ENCODE measurements at places on chromosomes 7 and 10.
A peak's percentile ranks its signal among the peaks of the same experiment; 100 is the strongest.

DNA sequence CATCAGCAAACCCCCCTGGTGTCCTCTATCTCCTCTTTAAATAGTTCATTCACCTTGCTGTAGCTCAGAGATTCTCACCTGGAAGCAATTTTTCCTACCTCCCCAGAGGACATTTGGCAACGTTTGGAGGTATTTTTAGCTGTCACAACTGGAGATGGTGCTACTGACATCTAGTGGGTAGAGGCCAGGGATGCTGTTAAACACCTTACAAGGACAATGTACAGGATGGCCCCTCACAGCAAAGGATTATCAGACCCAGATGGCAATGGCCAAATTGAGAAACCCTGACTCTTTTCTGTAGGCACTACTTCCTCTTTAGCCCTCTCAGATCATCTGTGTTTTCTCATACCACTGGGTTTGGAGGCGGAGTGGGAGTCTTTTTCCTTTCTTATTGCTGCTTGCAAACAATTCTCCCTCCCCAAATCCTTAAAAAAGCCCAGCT, 13.2 kb upstream of the TRA2A start:
- DNase-seq, result peak; percentile 32

DNA sequence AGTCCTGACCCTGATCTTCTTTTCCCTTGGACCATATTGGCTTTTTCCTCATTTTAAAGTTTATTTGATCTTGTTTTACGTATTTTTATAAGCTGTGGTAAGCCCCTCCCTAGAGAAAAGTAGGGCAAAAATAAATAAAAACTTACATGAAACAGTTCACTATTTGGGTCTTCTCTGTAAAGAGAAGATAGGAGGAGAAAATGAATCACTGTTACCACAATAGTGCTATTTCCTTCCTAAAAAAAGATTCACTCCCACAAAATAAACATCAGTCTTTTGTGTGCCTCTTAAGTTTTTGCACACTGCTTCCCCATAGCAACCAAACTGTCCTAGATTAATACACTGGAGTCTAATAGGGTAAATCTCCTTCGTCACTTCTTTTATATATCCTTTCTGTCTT, 1.4 kb upstream of the SVIL start:
- no peak for DNase-seq

- no peak for DNase-seq
These were observed 39.5 kb upstream of the GJD4 start for GRCh38 chr10:35565602-35566081.

DNA sequence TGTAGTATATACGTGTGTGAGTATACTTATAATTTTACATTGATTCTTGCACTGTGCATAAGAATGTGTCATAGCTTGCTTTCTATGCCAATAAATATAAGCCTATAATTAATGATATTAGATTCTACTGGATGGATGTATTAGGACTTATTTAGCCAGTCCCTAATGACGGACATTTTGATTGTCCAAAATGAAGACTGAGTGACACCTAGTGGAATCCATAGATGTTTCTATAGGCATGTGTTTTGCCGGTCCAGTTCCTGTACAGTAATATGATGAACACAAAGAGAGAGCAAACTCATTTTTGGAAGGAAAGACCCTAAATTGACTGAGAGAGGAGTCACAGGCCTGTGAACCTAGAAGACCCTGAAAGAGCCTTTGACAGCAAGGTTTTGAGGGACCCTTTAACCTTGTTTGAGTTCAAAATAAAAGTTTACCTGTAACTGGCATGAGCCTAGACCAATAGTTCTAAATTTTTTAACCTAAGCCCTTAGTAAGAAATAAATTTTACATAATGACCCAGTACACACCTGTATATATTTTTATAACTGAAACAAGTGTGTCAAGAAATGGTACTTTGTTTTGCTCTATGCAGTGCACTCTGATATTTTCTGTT, 42.4 kb upstream of the AGBL3 start:
- peak; percentile 66 for DNase-seq

DNA sequence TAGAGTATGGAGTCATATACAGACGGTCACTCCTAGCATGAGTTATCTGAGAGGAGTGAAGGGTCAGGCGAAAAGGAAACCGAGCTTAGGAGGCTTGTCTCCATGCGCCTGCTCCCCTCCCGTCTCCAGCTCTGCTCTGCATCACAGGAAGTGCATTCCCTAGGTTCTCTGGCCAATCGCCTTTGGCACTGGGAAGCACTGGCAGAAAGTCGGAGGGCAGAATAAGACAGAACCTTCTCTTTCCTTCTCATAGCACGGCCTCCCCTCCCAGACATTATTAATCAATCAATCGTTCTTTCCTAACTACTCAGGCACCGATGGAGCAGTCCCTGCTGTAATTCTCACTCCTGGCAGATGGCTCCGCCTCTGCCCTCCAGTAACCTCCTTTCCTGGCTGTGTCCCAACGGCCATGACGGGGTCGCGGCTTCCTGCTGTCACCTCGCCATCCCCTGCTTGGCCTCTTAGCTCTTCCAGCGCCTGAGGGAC, 177.1 kb downstream of the FRMD4A start:
- no peak for DNase-seq

- DNase-seq, result no peak
These were observed 33.6 kb downstream of the AGAP3 start for GRCh38 chr7:151119902-151120301.

DNA sequence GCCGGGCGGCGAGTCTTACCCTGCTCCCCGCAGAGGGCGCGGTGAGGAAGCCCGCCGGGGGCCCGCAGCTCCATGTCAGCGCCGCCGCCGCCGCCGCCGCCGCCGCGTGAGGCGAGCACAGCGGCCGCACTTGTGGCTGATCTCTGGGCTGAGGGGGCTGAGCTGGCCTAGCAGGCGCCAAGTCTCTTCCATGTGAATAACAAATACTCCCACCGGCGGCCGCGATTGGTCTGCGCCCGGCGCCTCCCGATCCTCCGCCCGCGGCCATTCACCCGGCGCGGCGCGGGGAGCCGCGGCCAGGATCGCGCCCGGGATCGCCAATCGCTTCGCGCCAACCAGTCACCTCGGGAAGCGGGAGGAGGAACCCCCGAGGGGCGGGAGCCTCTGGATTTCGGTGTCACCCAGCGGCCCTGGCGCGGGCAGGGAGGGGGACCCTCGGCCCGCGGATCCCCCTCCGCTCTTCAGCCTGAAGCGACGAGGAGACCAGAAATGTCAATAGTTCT, at the start of gene GRM8:
Gene GRM8, minus strand, starts transcription at position 164 of the 503 bp plus-strand sequence.
- DNase-seq, result peak; percentile 52

DNA sequence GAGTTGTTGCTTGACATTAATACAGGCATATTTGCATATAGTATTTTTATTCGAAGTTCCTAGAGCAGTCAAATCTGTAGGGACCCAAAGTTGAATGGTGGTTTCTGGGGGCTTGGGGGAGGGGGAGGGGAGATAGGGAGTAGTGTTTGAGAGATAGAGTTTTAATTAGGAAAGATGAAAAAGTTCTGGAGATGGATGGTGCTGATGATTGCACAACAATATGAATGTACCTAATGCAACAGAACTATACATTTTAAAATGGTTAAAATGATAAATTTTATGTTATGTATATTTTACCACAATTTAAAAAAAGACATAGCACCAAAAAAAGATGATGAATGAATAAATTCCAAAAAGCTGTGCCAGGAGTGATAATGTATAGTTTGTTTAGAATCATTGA, 41.8 kb downstream of the STK31 start:
- DNase-seq, result no peak

GRCh38 chr7:92671505-92672169, 81.4 kb upstream of the FAM133B start:
- no peak for DNase-seq

DNA sequence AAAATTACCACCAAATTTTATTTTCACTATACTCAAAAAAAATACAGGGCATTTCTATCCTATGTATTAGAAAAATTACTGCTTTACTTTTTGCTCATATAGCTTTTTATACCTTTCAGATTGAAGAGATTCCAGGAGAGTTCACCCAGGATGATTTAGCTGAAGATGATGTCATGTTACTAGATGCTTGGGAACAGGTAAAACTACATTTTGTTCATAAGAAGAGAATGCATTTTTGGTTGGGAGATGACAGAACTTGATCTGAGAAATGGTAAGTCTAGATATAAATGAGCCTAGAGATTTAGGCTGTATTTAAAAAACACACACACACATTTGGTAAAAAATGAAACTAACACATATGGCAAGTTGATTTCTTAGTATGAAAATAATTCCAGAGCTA, 38.1 kb upstream of the ARL4A start:
- no peak for DNase-seq

GRCh38 chr10:2992401-2993198, 74.7 kb upstream of the PFKP start:
- DNase-seq, result no peak

DNA sequence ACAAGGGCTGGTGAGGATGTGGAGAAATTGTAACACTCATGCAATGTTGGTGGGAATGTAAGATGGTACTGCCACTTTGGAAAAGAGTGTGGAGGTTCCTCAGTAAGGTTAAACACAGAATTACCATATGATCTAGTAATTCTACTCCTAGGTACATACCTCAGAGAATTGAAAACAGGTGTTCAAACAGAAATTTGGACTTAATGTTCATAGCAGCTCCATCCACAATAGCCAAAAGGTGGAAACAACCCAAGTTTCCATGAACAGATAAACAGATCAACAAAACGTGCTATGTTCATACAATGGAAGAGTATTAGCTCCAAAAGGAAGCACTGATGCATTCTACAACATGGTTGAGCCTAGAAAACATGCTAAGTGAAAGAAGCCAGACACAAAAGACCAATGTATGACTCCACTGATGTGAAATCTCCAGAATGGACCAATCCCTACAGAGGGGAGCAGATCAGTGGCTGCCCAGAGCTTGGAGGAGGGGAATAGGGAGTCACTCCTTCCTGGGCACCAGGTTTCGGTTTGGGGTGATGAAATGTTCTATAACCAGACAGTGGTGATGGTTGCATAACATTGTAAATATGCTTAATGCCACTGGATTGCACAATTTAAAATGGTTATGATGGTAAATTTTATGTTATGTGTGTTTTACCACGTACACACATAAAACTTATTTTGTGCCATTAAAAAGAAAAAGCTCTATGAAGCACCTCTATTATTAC, 5.7 kb upstream of the WDR86 start:
- no peak for DNase-seq

DNA sequence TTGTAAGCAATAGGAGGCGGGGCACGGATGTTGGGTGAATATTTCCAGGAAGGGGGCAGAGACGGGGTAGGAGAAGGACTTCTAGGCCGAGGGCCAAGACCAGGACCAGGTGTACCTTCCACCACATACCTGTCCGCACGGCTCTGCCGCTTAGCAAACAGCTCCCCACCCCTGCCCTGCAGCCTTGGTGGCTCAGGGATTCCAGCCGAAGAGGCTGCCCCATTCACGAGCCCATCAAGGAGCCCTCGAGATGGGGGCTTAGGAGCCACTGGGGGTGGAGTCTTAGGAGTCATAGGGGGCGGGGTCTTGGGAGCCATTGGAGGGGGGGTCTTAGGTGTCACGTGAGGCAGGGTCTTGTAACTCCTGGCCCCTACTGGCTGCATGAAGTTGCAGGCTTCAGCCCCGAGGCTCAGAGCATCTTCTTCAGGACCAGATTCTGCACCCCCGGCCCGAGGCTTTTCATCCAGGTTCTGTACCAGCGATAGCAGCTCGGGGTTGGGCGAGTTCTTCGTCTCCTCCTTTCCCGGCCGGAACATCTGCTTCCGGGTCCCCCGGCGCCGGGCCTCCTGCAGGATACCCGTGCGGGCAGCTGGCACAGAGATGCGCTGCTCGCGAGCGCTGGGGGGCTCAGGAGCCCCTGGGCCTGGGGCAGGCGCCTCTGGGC, 6.1 kb upstream of the MYOZ1 start:
- DNase-seq, result peak; percentile 51

- peak; percentile 41 for DNase-seq
These were observed 754 bp downstream of the GSTO1 start for GRCh38 chr10:104255311-104255981.

DNA sequence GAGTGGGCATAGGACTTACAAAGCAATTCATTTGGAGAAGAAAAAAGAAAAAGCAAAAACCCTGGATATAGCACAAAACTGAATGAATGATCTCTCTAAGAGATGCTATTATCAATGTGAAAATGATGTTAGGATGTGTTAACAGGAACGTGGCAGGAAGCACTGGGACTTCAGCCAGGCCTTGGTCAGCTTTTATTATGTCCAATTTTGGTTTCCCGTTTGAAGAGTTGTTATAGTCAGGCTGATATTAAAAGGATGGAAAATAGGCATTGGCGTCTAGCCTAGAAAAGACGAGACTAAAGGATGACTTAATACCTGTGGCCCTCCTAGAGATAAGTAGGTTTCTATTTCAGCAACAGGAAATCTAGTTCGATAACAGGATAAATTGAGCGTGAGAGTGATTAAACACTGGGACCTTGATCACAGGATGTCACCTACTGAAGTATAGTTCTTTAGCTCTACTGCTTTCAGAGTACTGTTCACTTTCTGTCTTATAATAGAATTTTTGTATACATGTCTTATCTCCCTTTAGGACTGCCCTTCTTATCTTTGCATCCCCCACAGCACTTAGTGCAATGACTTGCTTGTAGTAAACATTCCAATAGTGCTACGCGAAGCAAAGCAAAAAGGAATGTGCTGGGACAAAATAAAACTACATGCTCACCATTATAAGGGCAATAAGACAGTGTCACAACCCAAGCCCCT, 99.8 kb upstream of the AGBL3 start:
- DNase-seq, result no peak

DNA sequence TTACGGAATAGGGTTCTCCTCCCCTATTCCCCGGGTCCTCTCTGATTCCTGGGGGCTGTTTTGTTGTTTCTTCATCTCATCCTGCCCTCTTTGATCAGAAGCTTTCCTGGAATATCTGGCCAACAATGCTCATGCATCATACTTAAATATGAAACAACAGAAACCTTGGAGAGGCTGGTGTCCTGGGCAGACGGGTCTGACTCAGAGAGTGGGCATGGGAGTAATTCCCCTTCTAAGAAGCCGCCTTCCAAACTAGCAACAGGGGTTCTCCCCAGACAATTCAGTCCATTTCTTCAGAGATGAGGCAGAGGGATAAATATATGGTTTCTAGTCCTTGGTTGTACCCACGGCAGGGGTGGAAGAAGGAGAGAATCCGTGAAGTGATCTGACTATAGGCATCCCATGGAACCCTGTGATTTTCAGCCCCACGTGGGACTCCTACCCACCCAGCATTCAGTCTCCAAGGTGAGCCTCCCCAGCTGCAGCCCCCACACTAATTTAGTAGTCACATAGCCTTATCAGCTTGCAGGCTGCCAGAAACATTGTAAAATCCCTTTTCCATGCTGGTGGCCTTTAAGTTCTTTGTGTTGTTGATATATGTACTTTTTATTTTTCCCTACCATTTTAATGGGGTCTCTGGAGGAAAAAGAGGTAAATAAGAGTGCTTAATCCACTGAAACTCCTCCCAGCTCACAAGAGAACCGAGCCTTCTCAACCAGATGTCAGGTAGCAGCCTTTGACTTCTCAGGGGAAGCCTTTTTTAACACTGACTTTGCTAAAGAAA, 119.2 kb downstream of the SFMBT2 start:
- no peak for DNase-seq

GRCh38 chr7:73738220-73738611, 386 bp downstream of the ABHD11 start:
- DNase-seq, result peak; percentile 83

GRCh38 chr10:69215405-69216171, 4.5 kb upstream of the HKDC1 start:
- DNase-seq, result no peak
